NCI-H1436 treated with DMSO at 0.1 percent for 48 hours (cell line): ENCODE measurements at places on chromosomes 4 and X.

DNA sequence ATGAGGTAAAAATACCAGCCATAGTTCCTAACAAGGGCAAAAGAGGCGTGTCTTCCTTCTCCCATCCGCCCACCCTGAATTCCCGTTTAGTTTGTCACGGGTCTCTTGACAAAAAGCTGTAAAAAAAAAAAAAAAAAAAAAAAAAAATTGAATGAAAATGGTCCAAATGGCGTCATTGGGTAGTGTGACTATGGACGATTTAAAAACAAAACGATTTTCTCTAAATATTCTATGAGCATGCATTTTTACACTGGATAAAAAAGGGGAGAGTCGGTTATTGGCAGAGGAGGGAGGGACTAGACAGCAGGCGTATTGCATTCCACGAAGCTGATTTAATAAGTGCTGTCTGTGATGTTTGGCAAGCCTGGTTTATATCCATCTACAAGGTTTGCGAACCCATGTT, at the start of gene FAM133A:
Gene FAM133A (plus strand): TSS at position 338 of the 403 bp plus-strand sequence. CDS start 35,214 bp downstream, outside the sequence.
- DNase-seq, result no peak

GRCh38 chr4:15482842-15483241, 13.2 kb downstream of the CC2D2A start:
- DNase-seq, result no peak

DNA sequence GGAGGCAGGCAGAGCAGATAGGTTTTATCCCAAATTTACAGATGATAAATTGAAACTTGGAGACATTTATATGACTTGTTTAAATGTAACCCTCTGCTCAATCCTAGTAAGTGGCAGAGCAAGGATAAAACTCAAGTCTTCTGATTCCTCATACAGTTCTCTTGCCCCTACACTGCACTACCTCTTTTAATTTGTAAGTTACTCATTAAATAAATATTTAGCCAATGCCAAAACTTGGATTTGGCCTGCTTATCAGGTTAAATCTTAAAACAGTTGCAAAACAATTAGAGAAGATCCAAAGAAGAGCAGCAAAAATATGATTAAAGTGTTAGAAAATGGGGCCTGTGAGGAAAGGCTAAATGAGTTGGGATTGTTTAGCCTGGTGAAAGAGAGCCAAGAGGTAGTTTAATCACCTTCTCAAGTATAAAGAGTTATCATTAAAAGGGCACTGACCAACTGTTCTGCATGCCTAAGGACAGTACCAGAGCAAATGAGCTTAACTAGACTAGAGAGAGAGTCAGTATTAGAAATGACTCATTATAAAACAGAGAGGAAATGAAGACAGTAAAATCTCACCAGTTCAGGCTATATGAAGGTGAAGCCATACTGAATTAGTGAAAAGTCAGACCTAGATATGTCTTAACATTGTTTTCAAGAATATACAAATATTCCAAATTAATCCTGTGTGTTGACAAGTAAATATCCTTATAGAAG, 146.3 kb downstream of the GRIA3 start:
- no peak for DNase-seq

GRCh38 chr4:99886146-99886545, 8.1 kb downstream of the LAMTOR3 start:
- DNase-seq, result no peak
